ENCODE measurements at places on chromosomes 16 and 17.

DNA sequence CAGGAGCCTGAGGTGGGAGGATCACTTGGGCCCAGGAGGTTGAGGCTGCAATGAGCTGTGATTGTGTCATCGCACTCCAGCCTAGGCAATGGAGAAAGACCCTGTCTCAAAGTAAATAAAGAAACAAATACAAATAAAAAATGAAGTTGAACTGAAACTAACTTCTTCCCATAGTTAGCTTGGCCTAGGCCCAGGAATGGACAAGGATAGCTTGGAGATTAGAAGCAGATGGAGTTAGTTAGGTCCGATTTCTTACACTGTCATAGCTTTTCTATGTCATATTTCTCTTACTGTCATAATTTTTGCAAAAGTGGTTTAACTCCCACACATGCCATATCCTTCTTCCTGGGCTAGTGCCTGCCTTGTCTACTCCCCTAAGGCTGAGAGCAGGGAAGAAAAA lies 154.7 kb upstream of the CACNG3 start:
- no peak for DNase-seq

- DNase-seq = no peak
Observed at GRCh38 chr17:76137351-76138233, 3.5 kb downstream of the FOXJ1 start.

- no peak for DNase-seq
Observed at GRCh38 chr17:59558953-59559352, 6.5 kb upstream of the DHX40 start.

DNA sequence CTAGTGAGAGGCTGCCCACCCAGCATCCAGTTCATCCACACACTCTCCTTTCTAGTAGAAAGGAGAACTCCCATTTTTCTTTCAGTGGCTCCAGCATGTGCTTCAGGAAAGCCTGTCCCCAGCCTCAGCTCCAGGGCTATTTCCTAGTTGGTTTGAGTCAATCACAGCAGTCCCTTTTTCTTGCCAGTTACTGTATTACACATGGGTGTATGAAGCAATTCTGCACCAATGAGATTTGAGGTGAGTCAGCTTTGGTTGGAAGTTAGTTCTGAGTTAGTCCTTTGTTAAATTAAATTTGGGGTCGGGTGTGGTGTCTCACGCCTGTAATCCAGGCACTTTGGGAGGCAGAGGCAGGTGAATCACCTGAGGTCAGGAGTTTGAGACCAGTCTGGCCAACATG lies 24.8 kb downstream of the RAD51D start:
- DNase-seq = no peak

- no peak for DNase-seq
Observed at GRCh38 chr16:1874854-1875253, 2.9 kb upstream of the MEIOB start.

GRCh38 chr17:3988297-3989040 lies 24.2 kb upstream of the ATP2A3 start:
- no peak for DNase-seq

DNA sequence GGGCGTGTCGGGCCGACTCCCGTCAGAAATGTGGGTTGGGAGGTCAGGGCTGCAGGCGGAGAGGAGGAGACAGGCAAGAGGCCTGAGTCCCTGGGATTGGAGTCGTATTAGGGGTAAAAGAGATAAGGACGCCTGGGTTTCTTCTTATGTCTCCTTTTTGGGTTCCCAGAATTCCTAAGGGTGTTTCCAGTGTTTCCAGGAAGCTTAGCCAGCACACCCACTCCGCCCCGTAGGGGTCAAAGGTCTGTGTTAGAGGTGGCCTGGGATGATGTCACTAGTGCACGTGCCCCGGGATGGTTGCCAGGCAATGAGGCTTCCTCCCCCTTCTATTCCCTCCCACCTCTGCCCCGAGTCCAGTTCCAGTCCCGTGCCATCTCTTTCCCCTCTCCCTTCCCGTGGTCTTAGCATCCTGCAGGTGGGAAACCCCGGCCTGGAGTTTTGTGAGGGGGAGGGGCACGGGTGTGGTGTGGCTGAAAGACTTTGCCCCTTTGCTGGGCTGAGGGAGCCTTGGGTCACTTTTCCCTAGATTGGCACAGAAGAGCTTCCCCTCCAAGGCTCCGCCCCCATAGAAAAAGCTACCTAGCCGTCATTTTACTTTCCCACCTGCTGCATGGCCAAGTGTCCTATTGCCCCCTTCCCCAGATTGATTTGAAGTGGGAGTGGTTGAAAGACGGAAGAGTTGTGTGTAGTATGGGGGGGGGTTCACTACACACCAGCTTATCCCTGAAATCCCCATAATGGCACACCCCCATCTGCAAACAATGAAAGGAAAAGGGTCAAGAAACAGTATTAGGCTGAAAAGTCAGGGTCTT lies 2.8 kb downstream of the KDM6B start:
- DNase-seq = peak; percentile 39

Data from activated CD4-positive, alpha-beta T cell treated with anti-CD3 and anti-CD28 coated beads for 24 hours (primary cell).